ENCODE measurements at places on chromosomes 5 and 9. TPM values are rescaled to one million over a fixed set of nuclear protein-coding genes. Genes with fewer than 3 reads are reported as not detected.

DNA sequence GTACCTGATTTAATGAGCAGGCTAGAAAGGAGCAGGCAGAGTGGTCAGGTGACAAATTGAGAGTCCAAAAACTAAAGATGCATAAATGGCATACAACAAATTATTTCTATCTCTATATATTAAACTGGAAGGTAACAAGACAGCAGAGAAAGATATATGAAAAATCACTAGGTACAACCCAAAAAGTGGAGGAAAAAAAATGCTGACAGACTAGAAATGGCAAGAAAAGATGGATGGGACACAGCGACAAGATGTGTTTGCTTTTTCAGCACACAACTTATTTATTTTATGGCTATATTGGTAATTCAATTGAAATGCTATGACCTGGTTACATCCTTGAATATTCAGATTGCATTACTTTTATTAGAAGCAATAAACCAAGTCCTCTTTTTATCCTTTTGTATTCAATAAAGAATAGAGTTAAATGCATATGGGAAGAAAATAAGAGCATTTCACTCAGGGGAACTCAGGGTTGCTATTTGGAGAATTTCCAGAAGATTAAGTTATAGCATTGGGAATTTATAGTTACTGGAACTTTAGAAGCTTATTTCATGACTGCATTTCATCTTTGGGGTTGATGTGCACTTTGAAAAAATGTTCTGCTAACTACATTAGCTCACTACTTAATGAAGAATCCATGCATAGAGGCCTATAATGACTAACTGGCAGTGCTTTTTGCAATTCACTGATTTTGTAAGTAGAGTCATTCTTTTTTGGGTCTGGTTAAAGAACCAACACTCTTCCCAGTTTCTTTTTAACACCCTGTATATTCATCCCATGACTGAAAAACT is 566.6 kb upstream of the TUSC1 start:
- no peak for DNase-seq

DNA sequence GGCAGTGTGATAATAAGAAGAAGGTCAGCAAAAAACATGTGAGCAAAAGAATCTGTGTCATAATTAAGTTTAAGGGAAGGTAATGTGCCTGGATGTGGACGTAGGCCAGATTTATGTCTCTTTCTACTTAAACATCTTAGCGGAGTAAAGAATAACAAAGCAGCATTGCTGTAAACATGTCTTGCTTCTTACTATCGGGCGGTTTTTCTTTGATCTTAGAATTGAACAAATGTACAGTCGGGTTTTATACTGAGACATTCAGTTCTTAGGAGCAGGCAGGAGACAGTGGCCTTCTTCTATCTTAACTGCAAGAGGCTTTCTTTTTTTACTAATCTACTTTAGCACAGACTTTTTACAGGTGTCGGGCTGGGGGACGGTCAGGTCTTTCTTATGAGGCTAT is 40.4 kb upstream of the FLT4 start:
- no peak for DNase-seq

The CENPK gene
- total RNA-seq, result 14.4 TPM

The RELL2 gene
- total RNA-seq, result 10.9 TPM

DNA sequence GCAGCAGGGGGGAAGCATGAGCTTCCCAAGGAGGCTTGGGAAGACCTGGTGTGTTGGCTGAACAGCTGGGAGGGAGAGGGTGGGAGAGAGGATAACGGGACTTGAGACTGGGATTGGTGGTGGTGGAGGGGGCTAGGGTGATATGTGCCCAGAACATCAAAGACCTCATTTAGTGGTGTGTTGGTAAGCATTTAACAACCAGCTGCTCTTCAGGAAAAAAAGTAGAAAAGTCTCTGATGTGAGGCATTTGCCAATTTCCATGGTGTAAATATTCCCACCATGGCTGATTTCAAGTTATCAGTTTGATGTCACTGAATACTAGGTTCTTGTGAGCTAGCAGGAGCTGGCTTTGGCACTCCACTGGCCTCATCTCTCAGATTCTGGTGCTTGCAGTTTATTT is 170.8 kb downstream of the MACROH2A1 start:
- DNase-seq, result no peak

DNA sequence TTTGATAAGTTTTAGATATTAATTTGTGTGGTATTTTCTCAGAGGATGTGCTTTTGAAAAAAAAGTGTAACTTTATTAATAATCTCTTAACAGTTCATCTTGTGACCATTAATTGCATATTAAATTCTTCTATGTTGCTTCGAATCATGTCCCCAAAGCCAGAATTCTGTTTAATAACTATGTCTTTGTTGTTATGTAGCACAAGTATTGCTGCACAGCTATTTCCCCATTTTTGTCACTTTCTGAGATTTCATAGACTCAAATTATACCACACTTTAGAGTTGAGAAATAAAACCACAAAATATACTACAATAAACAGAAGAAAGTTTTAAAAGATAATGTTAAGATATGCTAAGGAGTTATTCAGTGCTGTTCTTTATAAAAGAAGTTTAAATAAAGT is 2.8 kb downstream of the MEF2C start:
- DNase-seq, result no peak

The THBS4 gene
- total RNA-seq, result 0.85 TPM

DNA sequence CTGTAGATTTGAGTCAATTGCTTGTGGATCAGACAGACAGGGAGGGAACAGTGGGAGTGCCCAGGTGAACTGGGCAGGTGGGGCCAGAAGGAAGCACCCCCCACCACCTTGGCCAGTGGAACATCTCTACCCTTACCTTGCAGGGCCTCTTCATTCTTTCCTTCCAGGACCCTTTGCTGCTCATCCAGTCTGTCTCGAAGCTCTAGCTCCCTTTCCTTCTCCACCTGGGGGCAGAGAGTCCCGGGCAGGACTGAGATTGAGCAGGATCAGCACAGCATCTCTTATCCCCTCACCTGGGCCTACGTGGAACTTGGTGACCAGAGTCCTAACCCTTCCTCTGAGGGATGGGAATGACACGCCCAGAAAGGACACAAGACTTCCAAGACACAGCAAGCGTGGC is 25.0 kb downstream of the CCDC69 start:
- no peak for DNase-seq

DNA sequence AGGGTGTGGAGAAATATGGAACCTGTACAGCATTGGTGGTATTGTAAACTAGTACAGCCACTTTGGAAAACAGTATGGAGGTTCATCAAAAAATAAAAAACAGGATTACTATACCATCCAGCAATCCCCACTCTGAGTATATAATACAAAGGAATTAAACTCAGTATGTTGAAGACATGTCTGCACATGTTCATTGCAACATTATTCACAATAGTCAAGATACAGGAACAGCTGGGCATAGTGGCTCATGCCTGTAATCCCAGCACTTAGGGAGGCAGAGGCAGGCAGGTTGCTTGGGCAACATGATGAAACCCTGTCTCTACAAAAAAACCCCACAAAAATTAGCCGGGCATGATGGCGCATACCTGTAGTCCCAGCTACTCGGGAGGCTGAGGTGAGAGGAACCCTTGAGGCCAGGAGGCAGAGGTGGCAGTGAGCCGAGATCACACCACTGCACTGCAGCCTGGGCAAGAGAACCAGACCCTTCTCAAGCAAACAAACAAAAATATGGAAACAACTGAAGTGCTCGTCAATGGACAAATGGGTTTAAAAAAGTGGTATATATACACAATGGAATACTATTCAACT is 63.6 kb downstream of the TMEM174 start:
- DNase-seq, result no peak
